Endodermal cell (in vitro differentiated cells): ENCODE measurements at places on chromosomes 11 and 22. TPM values are rescaled to one million over a fixed set of nuclear protein-coding genes. Genes with fewer than 3 reads are reported as not detected.

DNA sequence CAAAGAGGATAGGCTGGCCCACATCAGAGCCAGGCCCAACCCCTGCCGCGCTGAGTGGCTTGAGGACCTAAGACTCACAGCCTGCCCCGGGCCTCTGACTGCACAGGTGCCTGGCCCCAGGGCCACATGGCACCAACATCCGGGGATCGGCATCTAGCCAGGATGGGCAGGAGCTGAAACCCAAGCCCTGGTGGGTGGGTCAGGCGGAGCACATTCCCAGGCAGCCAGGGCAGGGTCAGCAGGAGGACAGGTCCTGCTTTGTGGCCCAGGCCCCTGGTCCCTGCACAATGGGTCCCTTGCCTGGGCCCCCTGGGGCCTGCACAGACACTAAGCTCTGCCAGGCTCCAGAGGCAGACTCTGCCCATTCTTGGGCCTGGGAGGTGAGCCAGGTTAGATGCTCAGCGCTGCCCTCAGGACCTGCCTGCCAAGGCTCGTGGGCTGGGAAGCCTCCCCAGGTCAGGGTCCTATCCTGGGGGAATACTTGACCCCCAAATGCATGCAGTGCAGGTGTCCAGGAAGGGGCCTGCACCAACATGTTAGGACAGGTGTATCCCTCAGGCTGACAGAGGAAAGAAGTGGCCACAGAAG is 33.5 kb downstream of the ARVCF start:
- no peak overlapping the region for H3K4me3 ChIP-seq
- no peak overlapping the region for H3K27ac ChIP-seq
- peaks cover 6% of the 10 kb centered on the region for H3K4me1 ChIP-seq

- H3K27ac ChIP-seq = no peak overlapping the region
- H3K27me3 ChIP-seq = peaks cover 48% of the 10 kb centered on the region
- no peak for DNase-seq
- H3K4me1 ChIP-seq = peaks cover 4% of the 10 kb centered on the region
- no peaks in the 10 kb centered on the region for H3K36me3 ChIP-seq
These were observed 23.9 kb downstream of the RTN4RL2 start for GRCh38 chr11:57484141-57484710.

Gene RASSF7
- 36.3 and 36.5 TPM in 2 replicates for total RNA-seq

DNA sequence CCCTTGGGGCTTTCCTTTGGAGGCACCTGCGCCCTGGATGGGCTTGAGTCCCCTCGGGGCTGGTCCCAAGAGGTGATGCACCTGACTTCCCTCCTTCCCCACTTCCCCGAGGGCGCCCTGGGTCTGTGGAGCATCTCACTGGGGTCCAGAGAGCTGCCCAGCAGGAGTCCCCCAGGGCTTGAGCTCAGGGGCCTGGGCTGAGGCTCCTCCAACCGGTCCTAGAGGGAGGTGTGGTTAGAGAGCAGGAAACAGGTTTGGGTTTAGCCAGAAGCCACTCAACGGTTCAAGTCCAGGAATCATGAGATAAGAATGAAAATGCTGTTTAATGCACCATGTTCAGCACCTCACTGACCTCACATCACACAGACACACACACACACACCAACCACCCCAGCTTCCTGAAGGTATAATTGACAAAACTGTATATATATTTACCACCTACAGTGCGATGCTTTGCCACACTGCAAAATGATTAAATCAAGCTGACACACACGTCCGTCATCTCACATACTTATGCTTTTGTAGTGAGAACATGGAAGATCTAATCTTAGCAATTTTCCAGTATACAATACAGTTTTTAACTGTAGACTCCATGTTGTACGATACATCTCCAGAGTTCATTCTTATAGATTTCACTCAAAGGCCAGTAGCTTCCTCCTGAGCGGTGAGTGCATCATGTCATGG is 628 bp upstream of the IGLL1 start:
- no peaks in the 10 kb centered on the region for H3K27me3 ChIP-seq
- DNase-seq = no peak
- H3K4me1 ChIP-seq = no peaks in the 10 kb centered on the region
- H3K36me3 ChIP-seq = no peaks in the 10 kb centered on the region

Gene TRIM29
- total RNA-seq = 0.63 TPM in 1 of 3 replicates, not detected in the others

DNA sequence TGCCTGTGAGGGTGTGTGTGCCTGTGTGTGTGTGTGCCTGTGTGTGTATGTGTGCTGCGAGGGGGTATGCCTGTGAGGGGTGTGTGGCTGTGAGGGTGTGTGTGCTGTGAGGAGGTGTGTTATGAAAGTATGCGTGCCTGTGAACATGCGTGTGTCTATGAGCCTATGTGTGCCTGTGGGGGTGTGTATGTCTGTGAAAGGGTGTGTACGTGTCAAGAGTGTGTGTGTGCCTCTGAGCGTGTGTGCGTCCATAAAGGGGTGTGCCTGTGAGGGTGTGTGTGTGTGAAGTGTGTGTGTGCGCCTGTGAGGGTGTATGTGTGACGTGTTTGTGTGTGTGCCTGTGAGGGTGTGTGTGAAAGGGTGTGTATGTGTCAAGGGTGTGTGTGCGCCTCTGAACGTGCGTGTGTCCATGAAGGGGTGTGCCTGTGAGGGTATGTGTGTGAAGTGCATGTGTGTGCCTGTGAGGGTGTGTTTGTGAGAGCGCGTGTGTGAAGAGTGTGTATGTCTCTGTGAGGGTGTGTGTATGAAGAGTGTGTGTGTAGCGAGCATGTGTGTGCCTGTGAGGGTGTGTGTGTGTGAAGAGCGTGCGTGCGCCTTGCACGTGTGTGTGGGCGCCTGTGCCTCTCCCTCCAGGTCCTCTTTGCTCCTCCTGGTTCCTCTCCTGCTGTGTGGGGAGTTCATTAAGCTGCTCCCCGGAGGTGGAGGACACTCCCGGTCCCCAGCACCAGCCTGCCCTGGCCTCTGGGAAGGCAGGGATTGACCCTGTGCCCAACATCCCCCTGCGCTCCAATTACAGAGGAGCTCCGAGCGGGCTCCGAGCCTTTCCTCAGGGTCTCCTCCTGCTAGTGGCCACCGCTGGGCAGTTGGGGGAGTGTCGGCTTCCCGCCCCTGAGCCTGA is 53.3 kb downstream of the CACNA1I start:
- H3K4me3 ChIP-seq = no peak overlapping the region
- H3K36me3 ChIP-seq = no peaks in the 10 kb centered on the region
- no peak overlapping the region for H3K27ac ChIP-seq
- no peaks in the 10 kb centered on the region for H3K4me1 ChIP-seq
- H3K27me3 ChIP-seq = no peaks in the 10 kb centered on the region

Gene C11orf86
- total RNA-seq = not detected in 3 replicates
